Skeletal muscle cell (primary cell): ENCODE measurements at places on chromosomes 5 and 9.

GRCh38 chr9:128275198-128276007 lies at the start of gene GOLGA2:
GOLGA2 (minus strand) TSS chr9:128276007; CDS start chr9:128275976, 31 bp downstream.
- no peak for DNase-seq

DNA sequence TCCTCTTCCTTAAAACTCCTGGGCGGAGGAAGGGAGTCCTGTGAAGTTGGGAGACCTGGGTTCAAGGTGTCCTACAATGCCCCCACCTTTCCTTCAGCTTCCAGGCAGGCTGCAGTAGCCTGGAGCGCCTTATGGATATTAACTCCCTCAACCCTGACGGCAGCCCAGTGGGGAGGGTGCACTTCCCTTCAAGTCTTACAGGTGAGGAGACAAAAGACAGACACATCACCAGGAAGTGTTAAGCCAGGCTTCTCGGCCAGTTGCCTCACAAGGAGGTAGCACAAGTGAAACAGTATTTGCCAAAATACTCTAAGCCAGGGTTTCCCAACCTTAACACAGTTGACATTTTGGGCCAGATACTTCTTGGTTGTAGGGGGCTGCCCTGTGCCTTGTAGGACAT lies 4.2 kb downstream of the TRIM7 start:
- no peak for DNase-seq

DNA sequence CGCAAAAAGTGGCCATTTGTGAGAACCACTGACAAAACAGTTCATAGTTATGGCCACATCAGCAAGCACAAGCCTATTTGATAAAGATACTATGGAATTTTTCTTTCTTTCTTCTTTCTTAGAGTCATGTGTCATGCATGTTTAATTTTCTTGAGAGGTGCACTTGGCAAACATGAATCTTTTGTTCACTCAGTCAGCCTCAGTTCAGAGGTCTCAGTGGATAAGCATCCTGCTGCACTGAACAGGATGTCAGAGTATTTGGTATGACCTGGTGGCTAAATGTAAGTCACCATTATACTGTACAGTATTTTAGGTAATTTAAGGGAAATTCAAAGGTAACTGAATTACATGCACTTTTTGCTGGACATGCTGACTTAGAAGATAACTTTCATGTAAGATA lies 5.4 kb downstream of the NNT start:
- DNase-seq, result no peak

DNA sequence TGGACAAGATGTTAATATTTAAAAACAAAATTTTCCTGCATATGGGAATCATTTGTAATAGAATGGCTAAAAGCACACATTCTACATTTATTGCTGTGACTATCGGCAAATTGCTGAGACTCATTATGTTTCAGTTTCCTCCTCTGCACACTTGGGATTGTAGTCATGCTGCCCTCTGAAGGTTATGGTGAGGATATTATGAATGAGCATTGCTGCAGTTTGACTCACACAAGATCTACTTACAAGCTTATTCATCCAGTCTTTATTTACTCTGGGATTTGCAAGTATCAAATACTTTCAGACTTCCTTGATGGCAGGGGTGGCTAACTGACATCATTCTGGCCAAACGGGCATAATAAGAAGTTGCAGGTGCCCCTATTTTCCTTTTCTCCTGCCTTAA lies 9.5 kb upstream of the NFIL3 start:
- DNase-seq, result peak; percentile 89

DNA sequence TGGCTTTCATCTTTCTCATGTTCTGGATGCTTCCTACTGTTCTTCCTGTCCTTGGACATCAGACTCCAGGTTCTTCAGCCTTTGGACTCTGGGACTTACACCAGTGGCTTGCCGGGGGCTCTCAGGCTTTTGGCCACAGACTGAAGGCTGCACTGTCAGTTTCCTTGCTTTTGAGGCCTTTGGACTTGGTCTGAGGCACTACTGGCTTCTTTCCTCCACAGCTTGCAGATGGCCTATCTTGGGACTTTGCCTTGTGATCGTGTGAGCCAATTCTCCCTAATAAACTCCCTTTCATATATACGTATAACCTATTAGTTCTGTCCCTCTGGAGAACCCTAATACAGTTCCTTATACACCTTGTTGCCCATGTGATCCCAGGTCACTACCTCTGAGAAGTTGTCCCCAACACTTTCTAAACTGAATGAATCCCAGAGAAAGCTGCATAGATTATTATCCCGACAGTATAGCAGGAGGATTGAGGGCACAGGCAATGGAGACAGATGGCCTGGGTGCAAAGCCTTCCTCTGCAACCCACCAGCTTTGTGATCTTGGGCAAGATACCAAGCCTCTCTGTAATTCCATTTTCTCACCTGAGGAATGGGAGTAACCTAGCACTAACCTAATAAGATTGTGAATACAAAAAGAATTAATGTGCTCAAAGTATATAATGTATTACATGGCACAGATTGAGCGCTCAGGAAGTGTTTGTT lies 449.6 kb upstream of the BRINP1 start:
- no peak for DNase-seq

- no peak for DNase-seq
Measured at GRCh38 chr9:105908069-105908468, 213.7 kb downstream of the TMEM38B start.

GRCh38 chr5:80977764-80978163 lies 17.6 kb downstream of the RASGRF2 start:
- DNase-seq, result no peak

DNA sequence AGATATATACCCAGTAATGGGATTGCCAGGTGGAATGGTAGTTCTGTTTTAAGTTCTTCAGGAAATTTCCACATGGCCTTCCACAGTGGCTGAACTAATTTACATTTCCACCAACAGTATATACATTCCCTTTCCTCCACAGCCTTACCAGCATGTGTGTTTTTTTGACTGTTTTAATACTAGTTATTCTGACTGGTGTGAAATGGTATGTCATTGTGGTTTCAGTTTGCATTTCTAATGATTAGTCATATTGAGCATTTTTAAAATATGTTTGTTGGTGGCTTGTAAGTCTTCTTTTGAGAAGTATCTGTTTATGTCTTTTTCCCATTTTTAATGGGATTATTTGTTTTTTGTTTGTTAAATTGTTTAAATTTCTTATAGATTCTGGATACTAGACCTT lies 208.9 kb downstream of the CFAP90 start:
- no peak for DNase-seq

DNA sequence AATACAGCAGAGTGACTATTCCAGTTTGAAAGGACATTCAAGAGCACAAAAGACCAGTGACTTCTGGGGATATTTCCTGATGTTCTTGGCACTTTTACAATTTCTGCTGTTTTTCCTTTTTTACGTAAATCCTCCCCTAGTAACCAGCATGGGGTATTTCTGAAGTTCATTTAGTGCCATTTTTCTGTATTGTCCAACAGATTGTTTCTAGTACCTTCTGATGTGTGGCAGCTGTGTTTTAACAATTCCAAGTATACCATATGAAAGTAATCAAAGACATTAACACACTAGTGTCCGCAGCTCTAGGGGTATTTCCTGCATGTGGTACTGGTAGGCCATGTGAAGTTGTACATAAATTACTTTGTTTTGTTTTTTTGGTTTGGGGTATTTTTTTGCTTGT lies 53.0 kb upstream of the SMARCA2 start:
- DNase-seq, result no peak

DNA sequence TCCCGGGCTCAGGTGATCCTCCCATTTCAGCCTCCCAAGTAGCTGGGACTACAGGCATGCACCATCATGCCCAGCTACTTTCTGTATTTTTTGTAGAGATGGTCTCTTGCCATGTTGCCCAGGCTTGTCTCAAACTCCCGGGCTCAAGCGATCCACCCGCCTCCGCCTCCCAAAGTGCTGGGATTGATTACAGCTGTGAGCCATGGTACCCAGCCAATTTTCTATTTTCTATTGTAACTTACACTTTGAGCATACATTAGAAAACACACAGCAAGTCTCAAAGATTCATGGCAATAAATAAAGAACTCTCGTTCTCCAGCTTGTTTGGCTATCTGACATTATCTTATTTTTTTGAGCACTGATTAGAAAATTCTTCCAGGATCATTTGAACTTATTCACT lies 228.7 kb downstream of the ADAMTS6 start:
- no peak for DNase-seq

- no peak for DNase-seq
Measured at GRCh38 chr9:91308191-91308590, 53.5 kb downstream of the AUH start.

GRCh38 chr5:125898851-125899405 lies 524.3 kb upstream of the GRAMD2B start:
- no peak for DNase-seq

- DNase-seq, result no peak
Measured at GRCh38 chr5:180126716-180127681, 55.4 kb upstream of the RNF130 start.

- DNase-seq, result no peak
Measured at GRCh38 chr5:144487207-144487606, 316.5 kb downstream of the KCTD16 start.

DNA sequence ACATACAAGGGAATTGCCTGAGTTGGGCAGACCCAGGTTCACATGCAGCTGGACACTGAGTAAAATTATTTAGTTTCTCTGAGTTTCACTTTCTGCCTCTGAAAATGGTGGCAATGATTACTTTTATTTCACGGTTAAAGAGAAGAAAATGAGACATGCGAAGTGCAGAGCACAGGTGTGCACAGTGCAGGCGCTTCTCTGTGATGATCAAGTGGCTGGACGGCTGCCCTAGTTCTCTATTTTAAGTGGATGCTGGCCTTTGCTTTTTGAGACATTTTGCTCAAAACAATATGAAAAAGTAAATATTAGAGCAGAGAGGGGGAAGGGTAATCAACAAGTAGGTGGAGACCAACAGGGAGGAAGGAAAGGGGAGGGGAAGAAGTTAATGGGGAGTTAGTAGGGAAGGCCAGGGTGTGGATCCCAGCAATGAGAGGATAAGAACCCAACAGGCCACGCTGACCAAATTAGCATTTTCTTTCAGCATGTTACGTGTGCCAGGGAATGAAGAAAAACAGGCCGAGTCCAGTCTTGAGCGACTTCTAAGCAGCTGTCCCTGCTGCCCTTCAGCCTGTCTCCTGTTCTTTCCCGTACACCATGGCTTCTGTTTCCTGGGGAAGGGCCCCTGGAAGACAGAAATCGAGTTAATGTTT lies 16.1 kb downstream of the SNX18 start:
- DNase-seq, result no peak

DNA sequence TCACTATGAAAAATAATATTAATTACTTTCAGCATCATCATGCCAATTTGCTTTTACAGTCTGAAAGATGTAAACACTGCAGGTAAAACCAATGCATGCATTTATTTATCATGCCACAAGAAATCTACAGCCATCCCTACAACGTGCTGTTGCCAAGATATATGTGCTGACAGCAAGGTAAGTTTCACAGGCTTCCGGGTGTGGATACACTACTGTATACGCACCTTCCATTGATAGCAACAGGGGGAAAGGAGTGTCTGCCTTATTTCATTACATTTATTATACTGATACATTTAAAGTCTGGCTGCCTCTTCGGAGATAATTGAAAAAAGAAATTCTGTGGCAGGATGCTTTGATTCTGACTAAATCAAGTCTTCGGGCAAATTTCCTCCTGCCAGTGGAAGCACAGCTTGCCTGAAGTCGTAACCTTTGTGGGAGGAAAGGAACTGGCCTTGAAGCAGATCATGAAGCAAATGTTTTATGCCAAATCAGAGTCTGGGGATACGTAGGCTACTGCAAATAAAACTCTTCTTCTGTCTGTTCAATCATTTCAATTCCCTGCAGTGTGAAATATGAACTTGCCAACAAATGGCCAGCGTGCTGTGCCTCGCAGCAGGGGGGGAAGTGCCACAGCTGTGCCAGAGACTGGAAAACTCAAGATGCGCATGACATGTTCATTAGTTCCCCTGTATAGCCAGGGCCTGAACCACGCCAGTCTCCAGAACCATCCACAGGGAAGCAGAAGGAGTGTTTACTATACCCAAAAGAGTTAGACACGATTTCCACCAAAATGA lies 268.1 kb downstream of the EFNA5 start:
- no peak for DNase-seq

- DNase-seq, result no peak
Measured at GRCh38 chr5:29833394-29833793, 1360.1 kb upstream of the CDH6 start.

DNA sequence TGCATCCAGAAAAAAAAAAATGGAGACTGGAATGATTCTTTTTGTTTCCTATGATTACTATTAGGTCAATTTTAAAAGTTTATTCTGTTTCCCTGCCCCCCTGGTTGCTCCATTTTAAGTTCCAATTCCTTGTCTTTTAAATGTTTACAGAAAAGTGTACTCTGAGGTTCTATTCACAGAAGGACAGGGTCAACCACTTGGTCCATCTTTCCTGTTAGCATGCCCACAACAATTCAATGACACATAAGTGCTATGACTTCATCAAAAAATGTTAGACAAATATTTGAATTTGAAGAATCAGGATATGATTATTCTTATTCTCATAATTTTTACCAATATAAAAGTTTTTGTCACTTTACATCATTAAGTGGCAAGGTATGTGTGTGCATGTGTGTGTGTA lies 123.7 kb downstream of the PDE4D start:
- no peak for DNase-seq

DNA sequence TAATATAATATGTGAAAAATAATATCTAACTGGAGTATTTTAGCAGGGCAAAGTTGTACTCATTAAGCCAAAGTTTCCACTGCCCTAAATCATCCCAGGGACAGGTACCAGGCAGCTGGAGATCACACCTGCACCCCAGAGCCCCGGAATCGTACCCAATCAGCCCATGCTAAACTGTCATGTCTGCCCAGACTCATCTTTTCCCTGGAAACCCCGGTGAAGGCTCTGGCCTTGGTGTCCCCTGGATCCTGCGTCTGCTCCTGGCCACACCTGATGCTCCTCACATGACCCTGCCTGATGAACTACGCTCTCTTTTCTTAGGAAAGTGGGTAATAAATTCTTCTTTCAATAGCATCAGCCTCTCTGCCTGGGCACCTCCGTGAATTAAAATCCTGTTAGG lies 15.6 kb upstream of the IRX2 start:
- no peak for DNase-seq

- DNase-seq, result no peak
Measured at GRCh38 chr5:40453689-40454088, 226.0 kb upstream of the PTGER4 start.

DNA sequence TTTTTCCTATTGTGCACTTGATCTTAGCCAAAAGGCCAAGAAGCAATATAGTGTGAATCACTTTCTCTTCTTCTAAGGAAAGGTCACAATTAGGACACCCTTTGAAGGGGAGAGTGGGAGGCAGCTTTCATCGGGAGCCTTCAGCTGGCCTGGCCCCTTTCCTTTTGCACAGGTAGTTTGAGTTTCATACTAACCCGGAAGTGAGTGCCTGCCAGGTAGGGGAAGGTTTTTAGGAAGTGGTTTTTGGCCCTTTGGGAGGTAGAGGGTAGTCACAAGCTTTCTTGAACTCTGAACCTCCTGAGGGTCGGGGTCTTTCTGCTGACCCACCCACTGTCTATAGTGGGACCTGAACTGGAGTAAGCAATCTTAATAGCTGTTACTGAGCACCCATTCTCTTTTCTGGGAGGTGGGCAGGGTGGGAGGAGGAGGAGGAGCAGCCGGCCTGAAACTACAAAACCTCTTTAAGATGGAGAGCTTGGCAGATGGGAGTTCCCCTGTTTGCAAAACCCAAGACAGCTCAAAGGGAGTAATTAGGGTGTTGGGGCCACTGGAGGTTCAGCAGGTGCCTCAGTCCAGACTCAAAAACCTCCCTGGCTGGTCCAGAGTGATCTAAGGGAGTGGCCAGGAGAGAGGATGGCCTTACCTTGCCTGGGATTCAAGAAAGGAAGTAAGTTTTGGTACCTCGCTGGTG lies 6.0 kb downstream of the LARP1 start:
- no peak for DNase-seq
